ENCODE measurements at places on chromosomes 1 and 21.

DNA sequence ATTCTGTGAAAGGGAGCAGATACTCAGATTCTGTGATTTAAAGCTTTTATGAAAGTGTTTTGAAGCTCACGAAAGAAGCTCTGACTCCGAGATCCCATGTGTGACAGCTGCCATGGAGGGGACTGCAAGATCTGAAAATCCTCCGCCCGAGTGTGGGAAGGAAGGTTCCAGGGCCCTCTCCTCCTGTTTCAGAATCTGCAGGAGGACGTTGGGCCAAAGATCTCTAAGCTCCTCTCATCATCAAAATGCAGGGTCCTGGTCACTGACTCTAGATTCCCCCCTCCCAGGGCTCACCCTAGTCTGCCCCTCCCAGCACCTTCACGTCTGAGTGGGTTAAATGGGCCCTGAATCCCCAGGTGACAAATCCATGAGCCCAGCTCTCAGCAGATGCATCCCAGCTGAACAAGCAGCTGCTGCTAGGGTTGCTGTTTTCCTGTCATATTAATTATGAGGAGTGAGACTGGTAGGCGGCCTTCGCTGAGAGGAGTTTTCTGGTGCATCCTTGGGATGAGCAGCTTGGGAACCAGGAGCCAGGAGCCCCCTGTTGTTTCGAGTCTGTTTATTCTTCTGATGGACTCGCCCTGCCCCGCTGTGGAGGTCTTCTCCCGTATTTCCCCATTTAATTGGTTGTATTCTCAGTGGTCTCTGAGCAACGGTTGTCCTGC lies 402.0 kb downstream of the MATN1 start:
- DNase-seq: no peak

GRCh38 chr1:160761046-160761445 lies 22.0 kb downstream of the SLAMF7 start:
- no peak for DNase-seq

GRCh38 chr1:71080230-71080738 lies 551 bp downstream of the ZRANB2 start:
- DNase-seq: peak; percentile 45

- no peak for DNase-seq
Observed at GRCh38 chr1:157230500-157230899, 92.3 kb upstream of the ETV3 start.

DNA sequence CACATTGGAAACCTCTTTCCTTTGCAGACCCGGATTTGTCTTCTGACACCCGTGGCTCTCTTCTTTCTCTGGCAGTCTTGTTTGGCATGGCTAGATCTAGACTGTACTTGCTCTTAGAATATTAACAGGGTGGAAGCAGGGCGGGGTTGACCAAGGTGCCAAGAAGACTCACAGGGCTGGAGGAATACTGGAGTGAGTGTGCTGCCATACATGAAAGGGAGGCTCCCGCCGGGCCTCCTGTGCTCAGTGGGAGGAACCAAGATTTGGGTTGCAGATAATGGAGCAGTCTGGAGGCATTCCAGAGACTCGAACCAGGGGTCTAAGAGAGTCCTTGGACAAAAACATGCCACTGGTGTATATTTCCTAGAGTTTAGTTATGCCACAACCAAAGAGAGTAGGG lies 27.6 kb upstream of the SNX27 start:
- no peak for DNase-seq

Data from NCI-H1105 treated with DMSO at 0.1 percent for 48 hours (cell line).